ENCODE measurements at places on chromosomes 11 and 22.

GRCh38 chr11:92489826-92490399 is 265.3 kb downstream of the FAT3 start:
- no peak for DNase-seq

DNA sequence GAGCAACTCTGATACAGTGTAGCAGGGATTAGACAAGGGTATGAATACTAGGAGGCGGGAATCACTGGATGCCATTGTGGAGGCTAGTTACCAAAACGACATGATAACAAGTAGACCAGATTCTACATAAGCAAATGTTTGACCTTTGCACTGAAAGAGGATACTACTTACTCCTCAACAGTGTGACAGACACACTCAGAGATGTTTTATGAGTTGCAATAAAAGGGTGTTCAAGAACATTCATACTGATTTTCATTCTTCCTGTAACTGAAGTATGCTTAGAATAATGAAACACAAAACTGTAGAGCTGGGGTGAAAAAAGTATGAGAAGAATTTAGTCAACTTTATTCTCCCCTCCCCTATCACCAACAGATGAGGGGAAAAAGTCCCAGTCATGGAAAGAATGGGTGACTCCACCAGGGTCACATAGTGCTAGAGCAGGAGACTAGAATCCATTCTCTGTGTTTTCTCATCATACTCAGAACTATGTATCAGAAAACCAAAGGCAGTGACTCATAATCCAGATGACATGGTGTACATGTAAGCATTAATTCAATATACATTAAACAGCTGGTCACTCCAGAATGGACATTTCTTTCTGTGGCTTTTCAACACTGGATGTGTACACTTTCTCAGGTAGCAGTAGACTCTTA is 32.8 kb downstream of the ARHGAP20 start:
- DNase-seq, result no peak

DNA sequence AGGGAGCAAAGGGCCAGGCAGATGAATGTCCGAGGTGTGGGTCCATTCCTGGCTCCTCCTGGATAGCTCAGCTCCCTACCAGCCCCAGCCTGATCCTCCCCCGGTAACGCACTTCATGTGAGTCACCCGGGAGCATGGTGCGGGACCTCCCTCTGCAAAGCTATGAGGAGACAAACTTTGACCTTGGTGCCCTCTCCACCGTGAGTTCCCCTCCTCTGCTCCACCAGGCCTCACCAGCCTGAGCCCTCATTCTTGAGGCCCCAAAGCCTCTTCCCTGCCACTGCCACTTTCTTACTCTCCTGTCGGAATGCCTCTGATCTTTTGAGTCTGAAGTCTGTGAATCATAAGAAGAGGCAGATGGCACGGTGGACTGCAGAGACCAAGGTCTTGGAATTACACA is 37.4 kb upstream of the CD82 start:
- no peak for DNase-seq

DNA sequence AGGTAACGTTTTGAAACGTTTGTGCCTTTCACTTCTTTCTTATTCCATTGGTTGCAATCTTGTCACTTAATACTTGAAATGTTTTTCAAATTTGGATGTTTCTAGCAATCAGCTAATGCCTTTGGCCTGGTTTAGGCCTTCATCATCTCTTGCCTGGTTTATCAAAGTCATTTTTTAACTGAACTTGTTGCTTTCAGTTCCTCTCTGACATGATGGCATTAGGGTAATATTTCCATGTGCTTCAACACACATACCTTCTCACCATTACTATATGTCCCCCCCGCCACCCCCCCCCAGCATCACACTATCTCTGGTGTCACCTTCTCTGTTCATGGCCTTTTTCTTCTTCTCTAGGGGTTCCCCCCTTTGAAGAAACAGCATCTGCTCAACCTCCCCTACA is 1.5 kb upstream of the SYT9 start:
- no peak for DNase-seq

DNA sequence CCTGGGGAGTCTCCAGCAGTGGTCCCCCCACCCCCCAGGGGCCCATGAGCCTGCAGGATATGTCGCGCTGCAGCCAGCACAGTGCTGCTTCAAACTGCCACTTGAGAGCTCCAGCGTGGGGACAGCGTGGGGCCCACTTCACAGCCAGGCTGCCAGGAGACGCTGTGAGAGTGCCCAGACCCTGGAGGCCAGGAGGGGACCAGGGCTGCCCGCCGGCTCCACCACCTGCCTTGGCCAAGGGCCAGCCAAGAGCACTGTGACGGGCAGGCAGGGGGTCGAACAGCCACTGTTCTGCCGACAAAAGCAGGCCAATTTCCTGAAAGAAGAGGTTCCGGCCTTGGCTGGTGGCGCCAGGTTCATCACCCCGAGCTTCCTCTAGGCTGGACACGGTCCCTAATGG is 60.2 kb downstream of the FLRT1 start:
- DNase-seq, result no peak

DNA sequence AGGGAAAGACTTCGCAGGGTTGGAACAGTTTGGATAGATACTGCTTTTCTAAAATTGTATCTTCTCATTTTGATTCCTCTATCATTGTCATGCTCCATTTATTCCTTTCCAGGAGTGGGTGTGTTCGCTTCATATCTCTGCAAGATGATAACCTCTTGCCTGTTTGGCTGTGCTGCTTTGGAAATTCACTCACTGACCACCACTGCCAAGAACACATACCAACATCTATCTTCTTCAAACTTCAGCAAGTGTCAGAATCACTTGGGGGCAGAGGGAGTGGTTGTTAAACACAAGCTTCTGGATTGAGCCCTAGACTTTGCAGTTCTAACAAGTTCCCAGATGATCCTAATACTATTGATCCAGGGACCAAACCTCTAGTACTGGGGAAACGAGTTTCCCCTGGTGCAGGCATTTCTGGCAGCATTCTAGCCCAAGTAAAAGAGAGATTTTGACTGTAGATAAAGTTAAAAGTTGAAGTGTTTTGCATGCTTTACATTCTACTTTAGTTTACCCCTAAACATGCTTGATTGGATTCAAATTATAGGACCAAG is 11.5 kb upstream of the DKK3 start:
- no peak for DNase-seq

GRCh38 chr11:114964676-114965214 is 286.4 kb downstream of the NXPE2 start:
- no peak for DNase-seq

DNA sequence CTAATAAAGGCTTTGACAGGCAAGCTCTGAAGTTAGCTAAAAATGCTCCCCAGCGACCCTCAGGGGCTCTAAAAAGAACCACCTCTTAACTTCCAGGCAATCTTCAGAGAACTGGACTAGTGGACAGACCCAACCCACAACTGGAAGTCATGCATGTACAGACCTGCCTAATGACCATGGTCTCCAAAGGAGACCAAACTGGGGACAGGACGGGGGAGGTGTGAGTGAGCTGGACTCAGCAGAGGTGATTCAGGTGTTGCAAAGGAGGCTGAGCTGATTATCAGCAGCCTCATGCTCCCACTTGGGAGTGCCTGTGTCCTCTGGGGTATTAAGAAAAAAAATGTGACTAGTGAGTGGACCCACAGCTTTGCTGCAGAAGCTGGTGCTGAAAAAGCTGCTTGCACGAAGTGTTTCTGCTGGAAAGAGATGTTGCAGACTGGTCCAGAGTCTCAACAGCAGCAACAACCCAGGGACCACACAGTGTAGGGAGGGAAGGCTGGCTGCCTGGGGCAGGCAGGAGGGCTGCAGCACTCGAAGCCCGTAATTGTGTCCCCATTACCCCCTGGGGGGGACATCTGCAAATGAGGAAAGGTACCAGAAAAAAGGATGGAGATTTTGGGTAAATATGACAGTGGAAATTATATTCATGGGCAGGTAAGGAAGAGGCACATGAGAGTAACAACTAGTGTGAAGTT is 35.3 kb downstream of the PITPNB start:
- DNase-seq, result no peak
